ENCODE measurements at places on chromosomes 12 and 14.

GRCh38 chr12:85029456-85029855 lies 6.6 kb downstream of the TSPAN19 start:
- DNase-seq: no peak

GRCh38 chr12:44833561-44833960 lies 42.6 kb downstream of the NELL2 start:
- no peak for DNase-seq

GRCh38 chr14:33999771-34000291 lies 49.0 kb upstream of the EGLN3 start:
- no peak for DNase-seq

DNA sequence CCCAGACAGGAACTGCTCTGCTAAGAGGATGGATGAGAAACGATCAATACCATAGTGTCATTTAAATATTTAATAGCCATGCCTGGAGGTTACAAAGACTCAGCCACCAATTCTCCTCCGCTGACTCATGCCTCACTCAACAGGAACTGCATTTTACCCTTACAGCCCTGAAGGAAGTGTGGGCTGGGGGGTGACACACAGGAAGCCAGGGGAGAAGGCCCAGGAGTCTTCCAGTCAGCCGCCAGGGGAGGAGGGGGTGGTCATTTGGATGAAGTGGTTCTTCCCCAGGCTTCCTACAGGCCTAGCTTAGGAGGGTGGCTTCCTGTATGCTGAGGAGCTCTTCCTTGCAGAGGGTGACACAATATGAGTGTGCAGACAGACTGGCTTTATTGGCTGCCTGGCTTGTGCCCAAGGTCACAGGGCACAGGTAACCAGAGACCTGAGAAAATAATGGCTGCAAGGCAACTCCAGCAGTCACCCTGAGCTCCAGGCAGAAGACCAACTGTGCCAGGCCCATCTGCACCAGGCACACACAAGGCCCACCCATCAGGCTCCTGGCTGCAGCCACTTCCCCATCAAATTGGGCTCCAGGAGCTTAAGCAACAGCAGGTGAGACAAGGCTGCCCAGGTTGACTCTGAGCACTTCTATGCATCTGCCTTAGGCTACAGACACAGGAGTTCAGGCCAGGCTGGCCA lies 30.6 kb upstream of the RPLP0 start:
- no peak for DNase-seq

DNA sequence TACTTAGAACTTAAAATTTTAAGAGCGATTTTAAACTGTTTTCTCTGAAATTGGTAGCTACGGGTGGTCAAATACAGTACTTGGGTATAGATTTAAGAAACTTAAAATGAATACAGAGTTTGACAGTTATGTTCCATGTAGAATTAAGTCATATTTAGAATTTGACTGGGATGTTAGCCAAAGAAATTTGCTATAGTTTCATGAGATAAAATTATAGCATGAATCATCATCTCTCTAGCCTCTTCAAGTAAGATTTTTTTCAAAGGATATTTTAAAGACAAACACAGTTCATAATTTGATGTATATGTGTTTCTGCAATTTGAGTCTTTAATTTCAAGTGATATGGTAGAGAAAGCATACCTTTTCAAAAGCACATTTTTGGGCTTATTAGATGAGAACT lies 41.0 kb downstream of the ZCRB1 start:
- no peak for DNase-seq

Data from hematopoietic multipotent progenitor cell treated with erythropoietin and hydrocortisone succinate and interleukin-3 and kit ligand, for 17 days (in vitro differentiated cells).